Activated naive CD8-positive, alpha-beta T cell treated with anti-CD3 and anti-CD28 coated beads for 36 hours (primary cell): ENCODE measurements at places on chromosomes 12 and 14. TPM values are rescaled to one million over a fixed set of nuclear protein-coding genes. Genes with fewer than 3 reads are reported as not detected.

DNA sequence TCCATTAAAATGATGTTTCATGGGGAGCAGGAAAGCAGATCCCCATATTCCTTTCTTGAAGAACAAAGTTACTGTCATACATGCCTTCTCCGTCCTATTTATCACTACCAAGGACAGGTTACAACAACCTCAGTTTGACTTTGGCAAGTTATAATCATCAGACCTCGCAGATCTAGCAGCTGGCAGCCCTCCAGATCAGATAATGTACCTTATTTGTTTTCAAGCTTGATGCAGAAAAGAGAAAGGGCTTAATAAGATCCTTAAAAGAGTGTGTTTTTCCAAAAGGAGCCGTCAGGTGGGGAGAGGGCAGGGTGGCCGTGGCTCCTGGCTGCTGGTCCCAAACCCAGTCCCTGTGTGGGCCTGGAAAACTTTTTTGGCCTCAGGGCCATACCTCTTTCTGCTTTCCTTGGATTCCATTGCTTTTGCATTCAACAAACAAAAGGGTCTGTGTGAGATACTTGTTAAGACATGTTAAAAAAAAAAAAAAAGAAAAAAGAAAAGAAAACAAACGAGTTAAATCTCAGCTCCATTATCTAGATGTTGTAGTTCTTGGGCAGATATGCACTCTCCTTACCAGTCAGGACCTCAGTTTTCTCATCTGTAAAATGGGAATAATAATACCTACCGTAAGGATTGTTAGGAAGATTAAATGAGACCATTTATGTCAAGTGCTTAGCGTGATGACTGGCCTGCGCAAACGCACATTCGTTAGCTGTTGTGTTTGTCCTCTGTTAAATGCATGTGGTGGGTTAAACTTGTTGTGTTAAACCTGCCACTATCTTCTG is 64.6 kb downstream of the B4GALNT3 start:
- no peak overlapping the region for H3K27ac ChIP-seq
- DNase-seq = no peak
- H3K27me3 ChIP-seq = peaks cover 6% of the 10 kb centered on the region

COX8C gene
- not detected for total RNA-seq

DNA sequence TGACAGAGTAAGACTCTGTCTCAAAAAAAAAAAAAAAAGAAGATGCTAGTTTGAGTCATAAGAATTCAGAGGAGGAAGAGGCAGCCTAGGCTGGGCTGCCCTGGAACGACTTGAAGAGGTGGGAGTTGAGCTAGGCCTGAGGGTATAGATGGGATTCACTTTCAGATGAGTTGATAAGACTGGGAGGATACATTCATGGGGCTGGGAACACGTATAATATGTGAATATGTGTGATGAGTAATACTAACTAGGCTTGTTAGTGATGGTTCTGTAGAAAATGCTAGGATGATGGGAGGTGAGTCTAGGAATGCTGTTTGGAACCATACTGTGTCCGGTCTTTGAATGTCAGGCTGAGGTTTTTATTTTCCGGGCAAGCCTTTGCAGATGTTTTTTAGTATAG is 9.0 kb downstream of the PLEKHA5 start:
- H3K4me1 ChIP-seq = no peaks in the 10 kb centered on the region
- peaks cover 21% of the 10 kb centered on the region for H3K27me3 ChIP-seq
- no peak overlapping the region for H3K27ac ChIP-seq
- no peaks in the 10 kb centered on the region for H3K36me3 ChIP-seq
- no peak overlapping the region for H3K4me3 ChIP-seq

PMCH gene
- total RNA-seq = not detected

DNA sequence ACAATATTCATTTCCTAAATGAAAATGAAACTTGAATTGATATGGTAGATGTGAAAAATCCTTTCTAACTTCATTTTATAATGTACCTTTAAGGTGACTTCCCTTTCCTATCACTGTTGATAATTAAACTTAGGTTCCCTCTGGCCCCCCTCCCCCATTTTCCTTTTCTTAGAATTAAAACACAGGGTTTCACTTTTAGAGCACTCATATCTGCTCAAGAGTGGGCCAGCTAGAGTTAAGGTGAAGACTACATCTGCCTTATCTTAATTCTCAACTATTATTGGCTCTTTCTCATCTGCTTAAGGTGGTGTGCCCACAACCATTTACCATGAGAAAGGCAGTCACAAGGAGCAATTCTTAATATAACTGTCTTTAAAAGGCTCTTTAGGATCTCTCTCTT is 49.7 kb downstream of the LIN52 start:
- peaks cover 7% of the 10 kb centered on the region for H3K36me3 ChIP-seq
- H3K27ac ChIP-seq = no peak overlapping the region
- no peak overlapping the region for H3K4me3 ChIP-seq
- no peaks in the 10 kb centered on the region for H3K27me3 ChIP-seq
- H3K4me1 ChIP-seq = peaks cover 25% of the 10 kb centered on the region
- DNase-seq = no peak

DLK1 gene
- total RNA-seq = not detected

DNA sequence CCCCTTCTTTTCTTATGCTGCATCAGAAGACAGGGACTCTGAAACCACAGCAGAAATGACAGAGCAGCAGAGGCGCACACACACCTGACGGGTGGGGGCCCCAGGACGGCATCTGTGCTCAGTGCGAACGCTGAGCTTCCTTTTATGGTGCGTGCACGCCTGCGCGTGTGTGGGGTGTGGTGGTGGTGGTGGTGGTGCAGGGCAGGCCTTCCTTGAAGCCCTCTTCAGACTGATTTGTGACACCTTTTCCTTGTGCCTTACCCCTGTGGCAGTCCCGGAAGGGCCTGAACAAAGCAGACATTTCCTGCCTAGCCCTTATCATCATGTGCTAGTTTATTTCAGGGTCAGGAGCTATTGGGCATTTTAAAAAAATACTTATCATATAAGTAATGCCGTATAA is 75.7 kb downstream of the TSPAN9 start:
- H3K27me3 ChIP-seq = peaks cover 14% of the 10 kb centered on the region
- DNase-seq = peak; percentile 40
- peaks cover 2% of the 10 kb centered on the region for H3K4me1 ChIP-seq
- H3K4me3 ChIP-seq = no peak overlapping the region

DNA sequence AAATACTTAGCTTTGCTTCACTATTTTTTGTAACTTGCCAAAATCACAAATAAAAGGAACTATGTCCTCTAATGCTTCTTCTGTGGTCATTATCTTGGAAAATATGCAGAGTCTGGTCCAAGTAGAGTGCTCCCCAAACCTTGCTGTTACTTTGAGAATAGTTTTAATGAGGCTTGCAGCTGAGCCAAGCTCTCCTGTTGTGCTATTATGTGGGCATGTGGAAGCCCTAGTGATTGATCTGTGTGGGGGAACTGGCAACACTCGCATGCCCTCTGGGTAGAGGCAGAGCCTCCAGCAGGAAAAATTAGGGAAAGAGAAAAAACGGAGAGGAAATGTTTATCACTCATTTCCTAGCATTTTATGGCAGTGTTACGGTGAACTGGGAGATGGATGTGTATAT is 473.1 kb downstream of the EGLN3 start:
- H3K4me1 ChIP-seq = no peaks in the 10 kb centered on the region
- DNase-seq = no peak
- peaks cover 6% of the 10 kb centered on the region for H3K27me3 ChIP-seq
- no peak overlapping the region for H3K4me3 ChIP-seq

GPR162 gene
- 0.76 TPM for total RNA-seq

- peaks cover 38% of the 10 kb centered on the region for H3K4me1 ChIP-seq
- H3K27ac ChIP-seq = peak overlapping the region; percentile 88
Measured at GRCh38 chr12:118359541-118359915, 13.2 kb downstream of the TAOK3 start.

DNA sequence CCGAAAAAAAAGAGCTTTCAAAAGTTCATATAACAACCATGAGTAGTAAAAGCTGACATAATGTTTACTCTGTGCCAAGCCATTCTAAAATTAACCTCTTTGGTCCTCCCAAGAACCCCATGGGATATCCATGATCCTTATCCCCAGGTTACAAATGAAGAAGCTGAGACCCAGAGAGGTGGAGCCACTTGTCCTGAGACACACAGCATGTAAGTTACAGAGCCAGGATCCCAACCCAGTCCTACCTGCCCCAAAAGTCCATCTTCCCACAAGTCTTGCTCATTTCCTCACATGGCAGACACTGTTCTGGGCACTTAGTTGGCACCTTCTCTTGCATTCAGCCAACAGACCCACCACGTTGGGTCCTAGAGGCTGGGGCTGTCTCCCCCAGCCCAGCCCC is 37.1 kb downstream of the TRPV4 start:
- H3K27me3 ChIP-seq = peaks cover 8% of the 10 kb centered on the region
- no peaks in the 10 kb centered on the region for H3K36me3 ChIP-seq
- DNase-seq = no peak
- H3K4me3 ChIP-seq = no peak overlapping the region
- no peaks in the 10 kb centered on the region for H3K4me1 ChIP-seq
- H3K27ac ChIP-seq = no peak overlapping the region

- H3K4me1 ChIP-seq = no peaks in the 10 kb centered on the region
- DNase-seq = no peak
- no peak overlapping the region for H3K4me3 ChIP-seq
- H3K36me3 ChIP-seq = peaks cover 41% of the 10 kb centered on the region
- H3K27ac ChIP-seq = no peak overlapping the region
Measured at GRCh38 chr12:112964915-112965314, 13.4 kb upstream of the OAS2 start.

DNA sequence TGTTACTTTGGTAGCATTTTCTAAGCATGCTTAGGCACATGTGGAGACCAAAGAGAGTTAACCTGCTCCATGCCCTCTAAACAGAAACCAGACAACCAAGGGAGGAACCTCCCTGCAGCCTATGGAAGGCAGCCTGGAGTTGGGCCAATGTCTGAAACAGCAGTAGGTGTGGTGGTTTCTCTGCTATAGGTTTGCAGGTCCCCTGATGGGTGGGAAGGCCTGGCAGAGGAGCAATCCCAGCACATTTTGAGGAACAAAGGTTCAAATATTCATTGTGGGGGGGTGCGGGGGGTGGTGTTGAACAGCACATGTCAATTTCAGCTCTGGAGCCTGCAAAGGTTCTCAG is 65.4 kb downstream of the DACT1 start:
- H3K4me1 ChIP-seq = no peaks in the 10 kb centered on the region
- no peak overlapping the region for H3K4me3 ChIP-seq
- H3K36me3 ChIP-seq = no peaks in the 10 kb centered on the region
- no peak overlapping the region for H3K27ac ChIP-seq

TBX3 gene
- not detected for total RNA-seq

TTC7B gene
- 7.1 TPM for total RNA-seq

DNA sequence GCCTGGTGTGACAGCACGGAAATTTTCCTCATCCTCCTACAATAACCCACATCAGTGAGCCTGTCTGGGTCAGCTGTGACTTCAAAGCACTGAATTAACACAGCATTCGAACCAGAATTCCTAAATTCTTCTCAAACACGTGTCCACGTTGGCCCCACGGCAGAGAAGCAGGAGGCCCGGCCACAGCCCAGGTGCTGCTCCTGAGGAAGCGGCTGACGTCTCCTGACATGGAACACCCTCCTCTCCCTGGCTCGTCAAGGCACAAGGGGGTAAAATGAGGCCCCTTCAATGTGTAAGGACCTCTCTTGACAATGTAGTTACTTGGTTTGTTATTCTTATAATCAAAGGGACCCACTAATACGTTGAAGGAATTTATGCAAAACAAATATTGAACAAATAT is 156.3 kb upstream of the GSC start:
- no peak overlapping the region for H3K27ac ChIP-seq
- no peaks in the 10 kb centered on the region for H3K27me3 ChIP-seq
- H3K4me1 ChIP-seq = no peaks in the 10 kb centered on the region

GRCh38 chr12:54140588-54141388 is 48.0 kb downstream of the SMUG1 start:
- H3K27me3 ChIP-seq = peaks cover 35% of the 10 kb centered on the region
- no peak for DNase-seq
- H3K4me1 ChIP-seq = no peaks in the 10 kb centered on the region
- no peak overlapping the region for H3K27ac ChIP-seq
- H3K4me3 ChIP-seq = no peak overlapping the region

- no peak for DNase-seq
- no peaks in the 10 kb centered on the region for H3K4me1 ChIP-seq
- no peaks in the 10 kb centered on the region for H3K27me3 ChIP-seq
- no peak overlapping the region for H3K27ac ChIP-seq
- no peaks in the 10 kb centered on the region for H3K36me3 ChIP-seq
Measured at GRCh38 chr12:89383235-89384049, 31.1 kb upstream of the DUSP6 start.

CCDC196 gene
- not detected for total RNA-seq

- H3K4me3 ChIP-seq = no peak overlapping the region
- peaks cover 5% of the 10 kb centered on the region for H3K4me1 ChIP-seq
- H3K27me3 ChIP-seq = no peaks in the 10 kb centered on the region
- H3K36me3 ChIP-seq = no peaks in the 10 kb centered on the region
- H3K27ac ChIP-seq = no peak overlapping the region
- no peak for DNase-seq
Measured at GRCh38 chr12:91633734-91634357, 451.2 kb upstream of the DCN start.

DNA sequence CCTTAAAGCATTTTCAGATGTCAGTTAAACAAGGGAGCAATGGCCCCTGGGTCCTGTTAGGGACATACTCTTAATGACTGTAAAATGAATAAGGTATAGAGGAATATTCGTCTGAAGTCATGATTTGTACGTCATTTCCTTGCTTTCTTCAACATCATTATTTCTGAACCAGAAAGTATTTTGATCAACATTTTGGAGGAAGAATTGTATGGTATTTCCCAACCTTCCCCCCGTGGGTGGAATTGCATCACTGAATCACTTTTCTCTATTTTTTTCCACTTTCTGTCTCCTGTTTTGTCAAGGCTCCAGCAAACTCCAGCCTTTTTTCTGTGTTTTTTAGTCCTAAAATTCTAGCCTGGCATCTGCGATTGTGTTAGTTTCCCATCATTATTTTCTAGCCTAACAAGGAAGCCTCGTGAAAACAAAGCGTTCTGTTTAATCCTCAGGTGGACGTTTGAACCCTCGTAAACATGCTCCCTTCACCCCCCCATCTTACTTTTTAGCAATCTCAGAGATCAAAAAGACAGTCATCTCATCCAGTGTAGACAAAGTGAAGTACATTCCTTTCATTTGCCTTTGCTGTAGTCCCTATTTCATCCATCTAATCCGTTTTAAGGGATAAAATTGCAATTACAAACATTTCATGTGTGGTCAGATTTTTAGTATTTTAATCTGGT is 62.3 kb downstream of the ETV6 start:
- DNase-seq = no peak
- no peak overlapping the region for H3K27ac ChIP-seq
- peaks cover 30% of the 10 kb centered on the region for H3K4me1 ChIP-seq
- peaks cover 29% of the 10 kb centered on the region for H3K36me3 ChIP-seq
- H3K27me3 ChIP-seq = no peaks in the 10 kb centered on the region
